Stimulated activated CD8-positive, alpha-beta memory T cell treated with anti-CD3 and anti-CD28 coated beads, Interleukin-2, amount 100 ng/mL, for 48 hours (primary cell): ENCODE measurements at places on chromosomes 13 and 19.

GRCh38 chr13:51000571-51001260 lies 91.1 kb downstream of the RNASEH2B start:
- DNase-seq, result no peak

DNA sequence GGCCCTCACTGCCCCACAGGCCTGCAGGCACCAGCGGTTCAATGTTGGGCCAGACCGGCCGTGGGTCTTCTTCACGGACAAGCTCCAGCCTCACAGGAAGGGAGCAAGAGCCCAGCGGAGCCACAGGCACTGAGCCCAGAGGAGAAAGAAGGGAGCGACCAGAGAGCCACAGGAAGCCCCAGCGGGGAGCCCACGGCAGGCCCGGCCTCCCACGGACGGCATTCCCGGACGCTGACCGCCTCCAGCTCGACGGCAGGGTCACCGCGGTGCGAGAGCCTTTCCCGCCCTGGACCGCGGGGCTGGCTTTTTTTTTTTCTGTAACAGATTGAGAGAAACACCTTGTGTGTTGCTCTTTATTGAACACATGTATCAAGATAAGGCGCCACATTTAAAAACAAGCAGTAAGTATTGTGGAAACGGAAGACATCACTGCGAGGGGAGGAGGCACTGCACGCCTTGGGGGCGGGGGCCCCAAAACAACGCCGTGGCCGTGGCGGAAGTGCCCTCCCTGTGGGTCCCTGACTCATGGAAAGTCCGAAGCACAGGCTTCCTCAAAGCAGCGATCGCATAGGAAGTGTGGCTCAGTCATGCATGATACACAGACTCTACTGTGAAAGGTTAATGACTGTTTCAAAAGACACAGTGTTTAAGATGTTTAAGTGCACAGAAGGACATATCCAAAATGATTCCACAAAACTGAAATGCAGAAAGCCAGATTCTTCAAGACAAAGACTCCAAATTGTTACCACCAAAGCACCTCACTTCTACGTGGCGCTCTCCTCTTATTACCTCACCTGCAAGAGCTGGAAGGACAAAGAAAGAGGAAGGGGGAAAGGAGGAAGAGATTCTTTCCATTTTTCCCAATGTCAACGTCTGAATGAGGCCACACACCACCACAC lies 3.5 kb downstream of the RASA3 start:
- peak; percentile 83 for DNase-seq

GRCh38 chr19:48511800-48512503 lies at the start of gene LMTK3:
TSS of gene LMTK3 (minus strand) at chr19:48511835. CDS start at chr19:48511576, 259 bp downstream.
- DNase-seq, result peak; percentile 49

GRCh38 chr19:17757125-17757524 lies 5.8 kb downstream of the FCHO1 start:
- no peak for DNase-seq

DNA sequence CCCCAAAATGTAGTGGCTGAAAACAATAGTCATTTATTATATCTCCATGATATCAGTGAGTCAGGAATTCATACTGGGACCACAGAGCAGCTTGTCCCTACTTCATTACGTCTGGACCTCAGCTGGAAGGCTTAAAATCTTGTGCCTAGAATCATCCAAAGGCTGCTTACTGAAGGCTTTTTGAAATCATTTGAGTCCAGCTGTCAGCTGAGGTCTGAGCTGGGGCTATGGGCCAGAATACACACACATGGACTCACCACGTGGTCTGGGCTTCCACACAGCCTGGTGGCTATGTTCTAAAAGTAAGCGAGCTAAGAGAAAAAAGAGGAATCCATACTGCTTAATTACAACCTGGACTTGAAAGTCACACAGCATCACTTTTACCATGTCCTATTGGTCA lies 209.2 kb downstream of the KCTD12 start:
- DNase-seq, result no peak

DNA sequence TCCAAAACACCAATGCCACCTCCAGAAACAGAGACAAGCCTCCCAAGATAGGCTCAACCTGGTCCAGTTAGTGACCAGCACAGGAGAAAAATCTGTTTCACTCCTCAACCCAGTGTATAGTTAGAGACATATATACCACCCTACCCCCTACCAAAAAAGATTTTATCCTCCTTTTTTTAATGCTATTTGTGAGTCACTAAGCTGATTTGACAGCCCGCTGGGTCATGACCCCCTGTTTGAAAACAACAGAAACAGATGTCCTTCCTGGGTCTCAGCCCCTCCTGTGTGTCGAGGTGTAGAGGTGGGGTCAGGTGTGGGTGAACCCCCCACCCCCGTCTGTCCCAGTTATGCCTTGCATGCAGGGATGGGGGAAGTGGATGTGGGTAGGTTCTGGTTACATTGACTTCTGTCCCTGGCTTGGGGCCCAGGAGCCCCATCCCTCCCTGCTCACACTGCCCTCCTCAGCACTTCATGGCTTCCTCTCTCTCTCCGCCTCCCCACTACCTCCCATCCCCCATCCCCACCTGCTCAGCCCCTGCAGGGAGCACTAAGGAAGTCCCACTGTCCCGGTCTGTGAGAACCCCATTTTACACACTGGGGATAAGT lies 14.0 kb upstream of the TOMM40 start:
- no peak for DNase-seq

- DNase-seq, result no peak
These were observed 32.5 kb downstream of the CCDC70 start for GRCh38 chr13:51894239-51894638.
